ENCODE measurements at places on chromosomes 5 and 9. TPM values are rescaled to one million over a fixed set of nuclear protein-coding genes. Genes with fewer than 3 reads are reported as not detected.

- no peak overlapping the region for H3K4me3 ChIP-seq
- no peaks in the 10 kb centered on the region for H3K27me3 ChIP-seq
These were observed 109.4 kb downstream of the ZNF608 start for GRCh38 chr5:124637011-124637410.

DNA sequence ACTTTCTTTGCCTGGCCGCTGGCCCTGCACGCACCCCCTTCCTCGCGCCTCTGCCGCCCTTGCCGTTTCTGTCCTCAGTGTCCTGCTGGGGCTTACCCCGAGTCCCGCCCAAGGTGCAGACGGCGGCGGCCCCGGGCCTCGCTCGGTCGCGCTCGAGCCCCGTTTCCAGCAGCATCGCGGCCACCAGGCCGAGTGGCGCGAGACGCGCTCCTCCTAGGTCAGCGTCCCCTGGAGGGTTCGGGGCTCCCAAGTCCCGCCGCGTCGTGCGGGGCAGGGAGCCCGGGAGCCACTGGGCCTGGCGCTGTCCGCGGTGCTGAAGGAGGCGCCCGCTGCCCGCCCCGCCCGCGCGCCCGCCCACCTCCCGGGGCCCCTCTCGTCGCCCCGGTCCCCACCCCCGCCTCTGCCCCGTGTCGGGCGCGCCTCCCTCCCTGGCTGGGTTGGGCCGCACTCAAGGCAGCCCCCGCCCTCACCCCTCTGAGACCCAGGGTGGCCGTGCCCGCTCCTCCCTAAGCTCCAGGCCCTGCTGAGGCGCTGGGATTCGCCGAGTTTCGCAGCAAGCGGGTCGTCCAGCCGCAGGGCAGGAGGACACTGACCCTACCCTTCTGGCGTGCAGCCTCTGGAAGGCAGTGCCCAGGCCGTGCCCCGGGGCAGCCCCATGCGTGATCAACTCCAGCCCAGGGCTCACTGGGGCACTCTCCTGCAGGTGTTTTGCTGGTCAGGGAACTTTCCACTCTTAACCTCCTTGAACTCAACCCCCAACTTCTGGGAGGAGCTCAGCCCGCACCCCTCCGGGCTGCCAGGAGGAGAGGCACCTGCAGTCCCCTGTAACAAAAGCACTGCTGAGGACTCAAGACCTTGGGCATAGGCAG lies at the start of gene LHX3:
Gene LHX3 (minus strand): TSS at position 291 of the 869 bp plus-strand sequence. CDS start 116 bp downstream, at position 175.
- peak; percentile 94 for DNase-seq
- H3K27me3 ChIP-seq, result peaks cover 68% of the 10 kb centered on the region
- H3K4me1 ChIP-seq, result no peaks in the 10 kb centered on the region

DNA sequence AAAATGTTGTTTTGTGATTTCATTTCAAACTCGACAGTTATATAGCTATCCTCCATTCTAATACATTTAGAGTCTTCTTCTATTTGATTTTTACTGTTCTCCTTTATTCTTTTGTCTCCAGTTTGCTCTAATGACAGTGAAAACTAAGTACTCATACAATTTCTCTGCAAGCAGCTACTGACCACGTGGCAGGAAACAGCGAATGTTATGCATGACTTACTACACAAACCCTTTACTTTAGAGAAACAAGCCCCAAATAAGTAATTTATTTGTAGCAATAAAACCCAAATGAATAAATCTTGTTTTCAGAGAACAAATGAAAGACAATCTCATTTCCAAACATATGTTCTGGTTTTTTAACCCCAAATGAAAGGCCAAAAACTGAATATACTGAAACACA lies 41.9 kb downstream of the CDH6 start:
- DNase-seq, result no peak
- peaks cover 14% of the 10 kb centered on the region for H3K4me1 ChIP-seq
- no peak overlapping the region for H3K27ac ChIP-seq
- H3K4me3 ChIP-seq, result no peak overlapping the region

The INSL6 gene
- not detected for total RNA-seq

The COL27A1 gene
- 16.2 TPM for total RNA-seq

The ANKRD18B gene
- 14.7 TPM for total RNA-seq

All from neural progenitor cell (in vitro differentiated cells).